Thyroid gland (tissue), 4 donors: ENCODE measurements at places on chromosomes 1 and 21. TPM values are rescaled to one million over a fixed set of nuclear protein-coding genes. Genes with fewer than 3 reads are reported as not detected.
A peak's percentile ranks its signal among the peaks of the same experiment; 100 is the strongest.

DNA sequence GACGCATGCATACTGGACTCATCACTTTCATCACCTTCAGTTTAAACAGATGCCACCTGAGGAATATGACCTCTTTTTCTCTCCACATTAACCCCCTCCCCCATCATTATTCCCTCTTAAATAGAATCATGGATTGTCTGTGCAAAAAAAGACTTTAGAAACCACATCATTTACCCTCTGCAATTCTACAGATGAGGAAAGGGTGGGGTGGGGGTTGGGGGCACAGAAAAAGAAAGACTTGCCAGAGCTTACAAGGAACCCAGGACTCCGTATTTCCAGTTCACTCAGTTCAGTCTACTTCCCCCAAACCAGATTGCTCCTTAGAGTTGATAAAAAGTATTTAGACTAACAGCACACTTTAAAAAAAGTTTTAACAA is 26.2 kb upstream of the NFIA start:
- no peak for DNase-seq

- DNase-seq = no peak
These were observed 130.2 kb downstream of the IFI44 start for GRCh38 chr1:78779831-78780230.

DNA sequence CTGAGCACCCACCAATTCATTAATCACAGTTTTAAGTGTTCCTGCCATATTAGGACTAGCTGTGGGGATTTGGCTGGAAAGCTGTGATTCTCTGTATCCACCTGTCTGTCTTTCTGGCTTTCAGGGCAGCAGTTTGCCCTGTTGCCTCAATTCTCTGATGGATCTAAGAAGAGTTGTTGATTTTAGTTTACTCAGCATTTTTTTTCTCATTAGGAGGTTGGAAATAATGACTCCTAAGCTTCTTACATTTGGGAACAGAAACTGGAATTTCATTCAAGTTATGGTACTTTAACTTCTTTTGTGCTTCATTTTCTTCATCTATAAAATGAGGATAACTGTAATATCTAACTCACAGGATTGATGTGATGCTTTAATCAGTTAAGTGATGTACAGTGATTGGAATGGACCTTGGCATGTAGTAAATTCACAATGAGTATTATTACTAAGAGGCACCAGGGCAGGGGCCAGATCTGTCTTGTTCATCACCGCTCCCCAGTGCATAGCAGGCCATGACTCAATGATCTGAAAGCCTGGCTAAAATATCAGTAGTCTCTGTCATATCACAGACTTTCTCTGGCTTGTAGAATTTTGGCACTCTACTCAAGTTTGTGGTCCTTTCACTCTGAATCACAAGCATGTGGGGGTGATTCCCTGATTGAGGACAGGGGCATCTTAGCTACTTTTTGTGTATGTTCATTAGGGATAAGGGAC is 51.4 kb upstream of the GREM2 start:
- DNase-seq = no peak

Gene CNR2
- total RNA-seq = 0.54 TPM

- DNase-seq = peak; percentile 8
These were observed 311.9 kb downstream of the PCP4 start for GRCh38 chr21:40179166-40179565.

Gene AADACL4
- not detected for total RNA-seq

DNA sequence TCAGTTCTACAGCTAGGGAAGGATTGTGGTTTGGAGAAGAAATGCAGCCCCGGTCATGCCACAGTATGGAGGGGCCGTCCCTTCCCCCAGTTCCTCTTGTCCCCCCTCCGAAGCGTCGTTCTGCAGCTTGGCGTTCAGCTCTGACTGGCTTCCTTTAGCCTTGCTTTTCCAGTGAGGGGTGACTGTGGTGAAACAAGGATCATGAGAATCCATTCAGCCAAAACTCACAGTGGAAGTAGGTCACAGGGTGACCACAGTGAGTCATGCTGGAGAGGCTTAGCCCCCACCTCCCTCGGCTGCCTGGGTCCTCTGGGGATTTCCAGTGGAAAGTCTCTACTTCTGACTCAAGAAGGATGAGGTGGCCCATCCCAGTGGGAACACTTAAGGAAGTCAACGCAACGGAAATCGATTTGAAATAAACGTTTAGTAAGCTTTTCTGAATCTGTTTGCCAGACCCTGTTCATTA is 37.3 kb upstream of the COL6A2 start:
- peak; percentile 36 for DNase-seq
